ENCODE measurements at places on chromosomes 1 and 21.

DNA sequence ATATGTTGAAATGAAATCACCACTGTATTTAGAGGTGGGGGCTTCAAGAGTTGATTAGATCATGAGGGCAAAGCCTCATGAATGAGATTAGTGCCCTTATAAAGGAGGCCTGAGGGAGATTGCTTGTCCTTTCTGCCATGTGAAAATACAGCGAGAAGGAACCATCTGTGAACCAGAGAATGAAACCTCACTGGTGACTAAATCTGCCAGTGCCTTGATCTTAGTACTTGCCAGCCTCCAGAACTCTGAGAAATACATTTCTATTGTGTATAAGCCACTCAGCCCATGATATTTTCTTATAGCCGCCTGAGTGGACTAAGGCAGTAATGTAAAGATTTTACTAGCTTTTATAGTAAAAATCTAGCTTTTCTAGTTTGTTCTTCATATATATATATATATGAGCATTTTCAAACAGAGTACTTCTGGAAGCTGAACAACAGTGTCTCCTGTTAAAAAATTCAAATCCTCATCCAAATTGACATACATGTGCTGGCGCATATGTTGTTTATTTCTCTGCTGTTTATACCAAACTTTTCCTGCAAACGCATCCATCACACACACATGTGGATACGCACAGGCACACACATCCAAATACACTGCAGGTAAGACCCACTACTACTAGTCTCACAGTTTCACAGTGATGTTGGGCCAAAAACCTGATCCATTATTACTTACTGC is 213.1 kb downstream of the RGS7 start:
- DNase-seq: no peak
- no peak overlapping the region for H3K27ac ChIP-seq
- H3K36me3 ChIP-seq: no peaks in the 10 kb centered on the region
- H3K4me1 ChIP-seq: no peaks in the 10 kb centered on the region
- H3K4me3 ChIP-seq: no peak overlapping the region

- no peak overlapping the region for H3K27ac ChIP-seq
- H3K36me3 ChIP-seq: no peaks in the 10 kb centered on the region
- no peak for DNase-seq
- H3K27me3 ChIP-seq: no peaks in the 10 kb centered on the region
- H3K4me3 ChIP-seq: no peak overlapping the region
- H3K4me1 ChIP-seq: no peaks in the 10 kb centered on the region
Measured at GRCh38 chr1:5733596-5733995, 258.6 kb downstream of the NPHP4 start.

- H3K36me3 ChIP-seq: no peaks in the 10 kb centered on the region
- H3K27ac ChIP-seq: no peak overlapping the region
- no peak for DNase-seq
- no peaks in the 10 kb centered on the region for H3K27me3 ChIP-seq
- no peak overlapping the region for H3K4me3 ChIP-seq
- no peaks in the 10 kb centered on the region for H3K4me1 ChIP-seq
Measured at GRCh38 chr1:98323388-98323787, 338.1 kb upstream of the SNX7 start.

GRCh38 chr1:72280711-72281110 is 1.6 kb downstream of the NEGR1 start:
- peaks cover 20% of the 10 kb centered on the region for H3K27me3 ChIP-seq
- no peak overlapping the region for H3K27ac ChIP-seq
- no peaks in the 10 kb centered on the region for H3K36me3 ChIP-seq
- H3K4me1 ChIP-seq: no peaks in the 10 kb centered on the region
- DNase-seq: no peak

GRCh38 chr21:44924606-44925377 is 4.1 kb upstream of the ITGB2 start:
- no peaks in the 10 kb centered on the region for H3K36me3 ChIP-seq
- no peak for DNase-seq
- no peak overlapping the region for H3K4me3 ChIP-seq
- peaks cover 12% of the 10 kb centered on the region for H3K4me1 ChIP-seq

- H3K27me3 ChIP-seq: no peaks in the 10 kb centered on the region
- no peak overlapping the region for H3K4me3 ChIP-seq
- no peak overlapping the region for H3K27ac ChIP-seq
- no peak for DNase-seq
Measured at GRCh38 chr1:170049176-170049800, 25.2 kb downstream of the KIFAP3 start.
